ENCODE measurements at places on chromosomes 13 and 19. TPM values are rescaled to one million over a fixed set of nuclear protein-coding genes. Genes with fewer than 3 reads are reported as not detected.
A peak's percentile ranks its signal among the peaks of the same experiment; 100 is the strongest.

The ZNF607 gene
- 0.89 TPM for total RNA-seq

The THOP1 gene
- total RNA-seq = 179 TPM

The PET100 gene
- 0.39 TPM for total RNA-seq

The SIGLEC12 gene
- total RNA-seq = not detected

The TMPRSS9 gene
- total RNA-seq = not detected

- no peak for DNase-seq
Observed at GRCh38 chr13:80161219-80161618, 179.7 kb downstream of the SPRY2 start.

- DNase-seq = no peak
Observed at GRCh38 chr13:97008643-97009042, 14.4 kb upstream of the OXGR1 start.

DNA sequence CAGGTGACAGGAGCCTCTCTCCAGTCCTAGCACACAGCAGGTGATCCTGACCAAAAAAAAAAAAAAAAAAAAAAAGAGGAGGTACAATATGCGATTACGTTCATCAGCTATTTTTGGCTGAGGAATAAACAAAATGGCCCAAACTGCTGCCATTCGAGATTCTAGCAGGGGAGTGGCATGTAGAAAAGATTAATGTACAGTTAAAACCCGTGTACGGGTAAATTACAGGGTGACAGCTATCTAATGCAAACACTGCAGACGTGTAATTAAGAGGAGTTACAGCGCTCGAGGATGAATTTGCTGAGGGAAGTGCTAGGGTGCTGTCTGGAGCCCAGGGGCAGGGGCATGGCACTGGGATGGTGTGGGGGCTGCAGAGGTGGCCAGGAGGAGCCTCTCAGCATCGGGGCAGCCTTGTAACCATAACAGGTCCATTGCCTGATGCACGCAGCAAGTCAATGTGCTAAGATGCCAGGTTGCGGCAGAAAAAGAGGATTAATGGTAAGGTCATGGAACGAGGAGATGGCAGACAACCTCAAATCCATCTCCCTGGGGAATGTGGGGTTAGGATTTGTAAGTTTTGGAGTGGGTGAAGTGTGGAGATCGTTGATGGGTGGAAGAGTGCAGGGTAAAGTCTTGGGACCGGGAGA lies 17.4 kb downstream of the CHST8 start:
- DNase-seq = no peak

GRCh38 chr19:31330761-31331160 lies 18.5 kb downstream of the TSHZ3 start:
- DNase-seq = no peak

DNA sequence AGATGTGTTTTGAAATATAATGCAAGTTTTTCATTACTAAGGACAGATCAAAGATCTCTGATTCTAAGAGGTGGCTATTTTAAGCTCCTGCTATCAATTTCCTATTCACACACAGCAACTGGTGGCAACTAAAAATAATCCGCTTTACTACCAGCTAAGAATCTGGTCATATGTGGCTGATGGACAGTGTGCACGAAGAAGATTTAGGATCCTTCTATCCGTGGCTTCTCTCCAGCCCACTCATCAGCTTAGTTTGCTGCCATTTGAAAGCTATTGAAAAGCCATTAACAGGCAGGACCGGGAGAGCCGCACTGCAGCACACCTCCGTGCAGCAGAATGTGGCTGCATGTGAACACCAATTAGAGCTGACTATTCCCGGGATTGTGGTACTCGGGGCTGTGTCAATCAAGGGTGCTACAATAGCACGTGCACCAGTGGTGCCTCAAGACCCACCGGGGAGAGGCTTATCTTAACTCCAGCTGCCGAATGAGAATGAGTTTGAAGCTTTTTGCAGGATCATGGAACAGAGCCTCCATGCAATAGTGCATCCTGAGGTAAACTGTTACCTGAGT lies at the start of gene MYO16:
MYO16 (plus strand) TSS at position 431 of the 572 bp plus-strand sequence. CDS start 234 bp downstream, outside the sequence.
- no peak for DNase-seq

- no peak for DNase-seq
Observed at GRCh38 chr13:46665248-46665632, 112.3 kb downstream of the LRCH1 start.

- no peak for DNase-seq
Observed at GRCh38 chr13:59346999-59347723, 816.6 kb downstream of the DIAPH3 start.

DNA sequence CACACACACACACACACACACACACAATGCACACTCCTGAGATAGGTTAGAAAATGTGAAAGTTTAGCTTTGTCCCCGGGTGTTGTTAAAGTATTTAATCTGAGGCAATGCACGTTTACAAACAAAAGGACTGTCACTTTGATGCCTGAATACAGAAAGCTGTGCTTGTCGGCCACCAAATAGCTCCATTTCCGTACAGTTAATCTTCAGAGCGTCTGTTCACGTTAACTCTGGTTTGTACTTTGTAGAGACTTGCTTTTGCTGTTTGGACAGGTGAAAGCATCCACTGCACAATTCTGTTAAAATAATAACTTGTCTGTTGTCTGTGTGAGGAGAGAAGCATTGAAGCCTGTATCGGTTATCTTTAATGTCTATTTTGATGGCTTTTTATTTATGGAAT lies 267.8 kb downstream of the FGF9 start:
- no peak for DNase-seq

DNA sequence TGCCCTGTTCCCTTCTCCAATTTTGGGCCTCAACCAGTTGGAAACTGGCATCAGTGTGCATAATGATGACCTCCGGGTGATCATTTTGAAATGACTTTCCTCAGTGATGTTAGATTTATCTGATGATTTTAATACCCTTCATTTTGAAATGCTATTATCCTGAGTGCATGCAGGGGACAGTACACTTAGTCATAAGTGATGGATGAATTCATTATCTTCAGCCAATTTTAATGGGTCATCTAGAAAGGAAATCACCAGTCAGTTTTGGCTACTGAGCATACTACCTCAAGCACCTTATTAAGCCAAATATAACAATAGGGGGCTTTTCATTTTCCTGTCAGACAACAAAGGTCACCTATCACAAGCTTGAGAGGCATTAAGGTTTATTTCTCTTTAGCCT lies 118.5 kb upstream of the MIR17HG start:
- no peak for DNase-seq

DNA sequence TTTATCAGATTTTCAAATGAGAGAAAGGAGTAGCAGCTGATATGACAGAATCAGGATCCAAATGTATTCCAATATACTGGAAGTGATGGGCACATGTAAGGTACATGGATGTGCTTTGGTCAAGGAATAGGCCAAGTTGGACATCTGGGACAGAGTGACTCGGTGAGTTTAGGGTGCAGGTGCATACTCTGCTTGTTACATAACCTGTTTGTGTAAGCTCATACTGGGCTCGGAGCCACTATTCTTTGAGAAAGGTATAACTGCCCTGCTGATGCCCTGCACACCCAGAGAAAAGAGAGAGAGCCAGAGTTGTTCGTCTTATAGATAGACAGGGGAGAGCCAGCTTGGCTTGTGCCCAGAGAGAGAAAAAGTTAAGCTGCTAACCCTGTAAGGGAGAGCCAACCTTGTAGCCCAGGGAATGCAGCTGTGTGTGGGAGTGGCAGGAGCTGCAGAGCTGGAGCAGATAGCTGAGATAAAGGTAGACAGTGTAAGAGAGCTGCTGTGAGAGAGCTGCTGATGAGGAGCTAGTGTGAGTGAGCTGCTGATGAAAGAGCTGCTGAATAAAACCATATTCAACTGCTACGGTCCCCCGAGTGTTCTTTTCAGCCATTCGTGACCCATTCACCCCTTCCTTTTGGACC lies 40.7 kb upstream of the N4BP2L1 start:
- DNase-seq = no peak

DNA sequence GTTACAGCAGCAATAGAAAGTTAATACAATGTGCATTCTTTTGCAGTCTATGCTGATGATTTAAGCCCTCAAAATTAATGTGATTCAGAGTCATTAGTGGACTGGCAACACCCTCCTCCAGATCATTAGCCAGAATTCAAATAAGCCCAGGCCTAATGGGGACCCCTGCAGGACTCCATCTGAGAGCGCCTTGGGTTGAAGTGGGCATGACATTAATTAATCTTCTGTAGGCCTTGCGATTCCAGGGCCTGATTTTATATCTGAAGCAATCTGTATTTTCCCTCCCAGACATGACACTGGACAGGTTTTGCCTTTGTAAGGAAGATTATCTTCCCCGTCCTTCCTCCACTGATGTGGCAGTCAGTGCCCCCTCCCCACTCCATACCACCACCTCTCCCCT lies 442.9 kb downstream of the FOXO1 start:
- DNase-seq = no peak

DNA sequence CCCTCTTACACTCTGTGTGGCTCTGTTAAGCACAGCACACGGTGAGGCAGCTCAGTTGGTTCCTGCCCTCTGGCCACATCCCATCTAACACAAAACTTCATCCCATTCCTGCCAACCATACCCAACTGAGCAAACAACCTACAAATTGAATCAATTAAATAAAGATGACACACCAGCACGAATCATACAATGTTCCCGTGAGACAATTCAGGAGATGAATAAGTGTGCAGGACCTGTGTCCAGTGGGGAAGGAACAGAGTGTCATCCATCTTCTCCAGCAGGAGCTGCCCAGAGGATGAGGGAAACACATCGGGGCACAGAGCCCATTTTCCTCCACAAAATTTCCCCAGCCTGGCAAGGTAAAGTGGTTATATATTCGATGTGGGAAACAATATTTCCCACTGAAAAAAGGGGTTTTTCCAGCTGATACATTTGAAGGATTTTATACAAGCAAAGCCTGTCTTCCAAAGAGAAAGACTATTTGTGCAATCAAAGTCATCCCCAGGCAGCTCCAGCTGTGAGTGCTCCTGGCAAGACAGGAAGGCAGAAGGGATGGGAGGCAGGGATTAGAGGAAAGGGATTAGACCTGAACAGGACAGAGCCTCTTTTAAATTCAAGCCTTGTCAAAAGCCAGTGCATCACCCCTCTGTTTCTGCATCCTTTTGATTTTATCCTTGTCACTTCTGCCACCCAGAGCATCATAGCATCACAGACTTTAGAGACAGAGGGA lies 240.2 kb downstream of the LHFPL6 start:
- no peak for DNase-seq

GRCh38 chr19:44742330-44743061 lies 6.0 kb upstream of the BCL3 start:
- DNase-seq = peak; percentile 91

- DNase-seq = no peak
Observed at GRCh38 chr19:40005691-40006272, 8.9 kb downstream of the ZNF546 start.

GRCh38 chr13:93388701-93389100 lies 162.1 kb downstream of the GPC6 start:
- DNase-seq = peak; percentile 12

- no peak for DNase-seq
Observed at GRCh38 chr19:51594774-51595109, 23.7 kb downstream of the ZNF175 start.

- no peak for DNase-seq
Observed at GRCh38 chr13:63696055-63696454, 2280.4 kb upstream of the PCDH20 start.

DNA sequence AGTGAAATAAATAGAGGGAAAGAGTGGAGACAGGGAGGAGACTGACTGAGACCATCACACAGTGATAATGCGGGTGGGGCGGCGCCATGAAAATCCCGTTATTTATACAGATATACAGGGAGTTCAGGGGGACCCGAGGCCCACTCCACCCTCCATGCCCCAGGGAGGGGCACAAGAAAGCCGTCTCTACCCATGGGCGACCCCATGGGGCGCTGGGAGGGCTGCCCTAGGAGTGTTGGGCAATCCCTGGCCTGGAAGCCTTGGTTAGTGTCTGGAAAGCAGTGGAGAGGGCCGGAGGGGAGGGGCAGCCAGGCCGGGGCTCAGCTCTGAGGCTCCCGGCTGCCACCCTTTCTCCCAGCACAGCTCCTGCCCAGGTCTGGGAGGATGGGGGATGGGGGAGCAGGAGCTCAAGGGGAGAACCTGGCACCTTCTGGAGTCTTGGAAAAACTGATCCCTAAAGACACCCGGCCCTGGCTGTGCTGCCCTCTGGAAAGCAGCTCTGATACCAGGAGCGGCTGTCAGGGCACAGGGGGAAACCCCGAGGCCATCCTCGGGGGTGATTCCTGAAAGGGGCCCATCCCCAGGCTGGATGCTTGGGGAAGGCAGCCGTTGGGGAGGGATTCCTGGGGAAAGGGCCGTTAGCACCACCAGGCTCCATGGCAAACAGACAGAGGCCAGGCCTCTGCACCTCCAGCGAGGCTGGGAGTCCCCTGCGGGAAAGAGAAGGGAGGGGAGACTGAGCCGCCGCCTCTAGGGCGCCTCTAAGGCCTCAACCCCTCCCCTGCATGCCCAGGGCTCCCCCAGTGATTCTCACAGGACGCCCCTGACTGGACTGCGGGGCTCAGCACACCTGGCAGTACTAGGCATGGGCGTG lies 3.0 kb upstream of the PRKD2 start:
- DNase-seq = no peak

- DNase-seq = no peak
Observed at GRCh38 chr19:39133431-39134270, 8.1 kb downstream of the PAK4 start.

DNA sequence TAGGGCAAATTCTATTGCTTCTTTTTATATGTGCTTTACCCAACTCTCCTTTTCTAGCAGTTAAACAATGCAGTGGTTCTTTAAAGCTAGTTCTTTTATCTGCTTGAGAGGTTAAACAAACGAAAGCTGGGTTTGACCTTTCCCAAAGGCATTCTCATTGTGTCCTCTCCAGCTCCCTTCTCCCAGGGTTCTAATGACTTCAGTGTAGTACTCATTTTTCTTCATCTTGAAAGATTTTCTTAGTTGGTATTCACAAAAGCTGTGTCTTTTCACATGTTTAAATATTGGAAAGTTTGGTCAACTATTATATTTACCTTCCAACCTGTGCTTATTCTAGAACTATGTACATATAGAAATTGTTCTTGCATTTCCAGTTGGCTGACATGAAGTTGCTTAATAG lies 1.5 kb downstream of the WASF3 start:
- no peak for DNase-seq

DNA sequence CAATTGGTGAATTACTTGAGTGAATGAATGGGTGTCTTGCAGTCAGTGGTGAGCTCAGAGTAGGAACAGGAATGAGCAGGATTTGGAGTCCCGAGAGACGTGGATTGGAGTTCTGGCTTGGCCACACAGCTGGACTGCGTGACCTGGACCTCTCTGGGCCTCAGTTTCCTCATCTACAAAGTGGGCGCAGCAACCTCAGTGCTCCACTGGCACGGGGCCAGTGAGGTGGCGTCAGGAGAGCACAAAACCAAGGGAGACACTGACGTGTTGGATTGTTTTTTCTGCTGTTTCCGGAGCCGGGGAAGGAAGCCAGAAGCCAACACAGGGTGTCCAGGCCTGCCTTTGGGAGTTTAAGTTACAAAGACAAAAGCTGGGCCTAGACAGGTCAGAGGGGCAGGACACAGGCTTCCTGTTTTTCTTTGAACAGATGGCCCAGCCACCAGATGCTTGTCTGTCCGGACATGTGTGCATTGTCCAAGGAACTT lies 6.5 kb upstream of the DOCK6 start:
- DNase-seq = peak; percentile 77
